ENCODE measurements at places on chromosomes 12 and 14. TPM values are rescaled to one million over a fixed set of nuclear protein-coding genes. Genes with fewer than 3 reads are reported as not detected.

DNA sequence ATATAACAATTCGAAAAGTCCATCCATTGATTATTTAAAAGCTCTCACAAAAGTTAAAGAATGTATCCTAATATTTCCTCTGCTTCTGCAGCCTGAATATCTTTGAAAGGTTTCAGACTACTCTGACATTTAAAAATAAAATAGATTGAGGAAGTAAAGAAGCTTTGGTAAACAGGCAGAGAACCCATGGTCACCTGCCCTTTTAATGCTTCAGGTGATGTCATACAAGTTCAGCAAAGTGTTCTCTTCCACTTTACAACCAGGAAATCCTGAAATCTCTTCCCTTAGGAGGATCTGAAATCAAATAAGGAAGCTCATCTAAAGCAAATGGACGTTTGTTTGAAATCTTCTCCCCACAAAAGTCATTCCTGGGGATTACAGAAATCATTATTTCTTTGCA is 322.4 kb downstream of the PDZRN4 start:
- H3K4me1 ChIP-seq: no peaks in the 10 kb centered on the region
- no peaks in the 10 kb centered on the region for H3K27me3 ChIP-seq
- H3K4me3 ChIP-seq: no peak overlapping the region
- no peaks in the 10 kb centered on the region for H3K36me3 ChIP-seq

- H3K36me3 ChIP-seq: no peaks in the 10 kb centered on the region
- H3K27ac ChIP-seq: no peak overlapping the region
- H3K4me1 ChIP-seq: no peaks in the 10 kb centered on the region
- no peaks in the 10 kb centered on the region for H3K27me3 ChIP-seq
- H3K4me3 ChIP-seq: no peak overlapping the region
These were observed 379.0 kb downstream of the NOVA1 start for GRCh38 chr14:26218861-26219260.

- H3K4me3 ChIP-seq: peak overlapping the region; percentile 35
- H3K27me3 ChIP-seq: peaks cover 17% of the 10 kb centered on the region
- no peaks in the 10 kb centered on the region for H3K36me3 ChIP-seq
- no peaks in the 10 kb centered on the region for H3K4me1 ChIP-seq
- no peak for DNase-seq
These were observed 64.4 kb downstream of the FBXL14 start for GRCh38 chr12:1529862-1530591.

PTCSC3 gene
- total RNA-seq: not detected

KRT73 gene
- total RNA-seq: not detected

GPR135 gene
- 0.61 TPM for total RNA-seq

NTF3 gene
- total RNA-seq: 0.49 TPM

LMNTD1 gene
- not detected for total RNA-seq
